ENCODE measurements at places on chromosomes 5 and 9.
A peak's percentile ranks its signal among the peaks of the same experiment; 100 is the strongest.

- no peak for DNase-seq
Observed at GRCh38 chr9:35666045-35666444, 1.1 kb upstream of the ARHGEF39 start.

DNA sequence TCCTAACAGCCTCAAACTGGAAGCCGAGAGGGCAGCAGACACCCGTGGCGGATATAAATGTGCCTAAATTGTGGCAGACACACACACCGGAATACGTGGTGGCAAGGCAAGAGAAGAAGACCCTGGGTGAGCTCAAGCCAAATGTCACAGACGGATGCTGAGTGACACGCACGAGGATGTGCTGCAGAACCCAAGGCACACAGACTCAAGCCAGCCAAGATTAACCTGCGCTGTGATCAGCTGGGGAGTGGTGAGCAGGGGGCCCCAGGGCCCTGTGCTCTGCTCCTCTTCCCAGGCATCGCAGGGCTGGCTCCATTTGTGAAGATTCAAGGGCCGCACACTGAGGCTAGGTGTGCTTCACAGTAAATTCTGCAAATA is 16.4 kb downstream of the SEMA4D start:
- DNase-seq: no peak

GRCh38 chr5:163330723-163331668 is 106.4 kb upstream of the CCNG1 start:
- no peak for DNase-seq

GRCh38 chr5:175235251-175235960 is 208.6 kb downstream of the DRD1 start:
- DNase-seq: no peak

GRCh38 chr5:149817539-149818060 is 87.5 kb downstream of the PPARGC1B start:
- no peak for DNase-seq

GRCh38 chr5:362189-362588 is 40.7 kb downstream of the AHRR start:
- DNase-seq: no peak

DNA sequence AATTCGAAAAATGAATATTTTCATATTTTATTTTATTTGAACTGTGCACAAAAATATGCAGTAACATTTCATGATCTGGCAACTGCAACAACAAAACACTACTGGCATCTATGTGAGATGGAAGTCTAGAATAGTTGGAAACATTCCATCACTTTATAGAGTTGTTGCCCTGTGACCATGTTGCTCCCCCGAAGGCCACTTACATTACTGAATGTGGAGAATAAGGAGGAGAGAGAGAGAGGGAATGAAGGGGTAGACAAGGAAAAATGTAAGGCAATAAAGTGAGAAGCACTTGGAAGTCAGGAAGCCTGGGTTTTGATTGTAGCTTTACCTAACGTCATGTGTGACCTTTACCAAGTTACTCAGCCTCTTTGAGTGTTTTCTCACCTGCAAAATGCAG is 437.2 kb upstream of the EDIL3 start:
- no peak for DNase-seq

DNA sequence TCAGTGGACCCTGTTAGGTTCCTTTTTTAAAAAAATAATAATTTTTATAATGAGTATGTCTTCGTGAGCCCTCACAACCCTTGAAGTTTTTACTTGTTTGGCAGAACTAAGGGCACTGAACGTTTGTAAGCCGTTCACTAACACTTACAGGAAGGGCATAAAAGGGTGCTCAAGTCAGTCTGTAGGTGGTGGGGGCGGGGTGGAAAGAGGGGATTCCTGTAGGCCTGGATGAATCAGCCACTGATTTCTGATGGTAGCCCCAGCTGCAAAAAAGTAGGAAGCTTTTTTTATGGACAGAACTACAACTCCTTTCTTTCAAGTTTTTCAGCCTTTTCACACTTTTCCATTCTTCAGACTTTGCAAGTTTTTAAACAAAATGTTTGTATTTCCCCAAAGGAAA is 35.8 kb downstream of the PIK3R1 start:
- no peak for DNase-seq

GRCh38 chr5:150561571-150562275 is 53.8 kb downstream of the NDST1 start:
- no peak for DNase-seq

GRCh38 chr5:121503111-121503840 is 348.4 kb upstream of the FTMT start:
- peak; percentile 35 for DNase-seq

DNA sequence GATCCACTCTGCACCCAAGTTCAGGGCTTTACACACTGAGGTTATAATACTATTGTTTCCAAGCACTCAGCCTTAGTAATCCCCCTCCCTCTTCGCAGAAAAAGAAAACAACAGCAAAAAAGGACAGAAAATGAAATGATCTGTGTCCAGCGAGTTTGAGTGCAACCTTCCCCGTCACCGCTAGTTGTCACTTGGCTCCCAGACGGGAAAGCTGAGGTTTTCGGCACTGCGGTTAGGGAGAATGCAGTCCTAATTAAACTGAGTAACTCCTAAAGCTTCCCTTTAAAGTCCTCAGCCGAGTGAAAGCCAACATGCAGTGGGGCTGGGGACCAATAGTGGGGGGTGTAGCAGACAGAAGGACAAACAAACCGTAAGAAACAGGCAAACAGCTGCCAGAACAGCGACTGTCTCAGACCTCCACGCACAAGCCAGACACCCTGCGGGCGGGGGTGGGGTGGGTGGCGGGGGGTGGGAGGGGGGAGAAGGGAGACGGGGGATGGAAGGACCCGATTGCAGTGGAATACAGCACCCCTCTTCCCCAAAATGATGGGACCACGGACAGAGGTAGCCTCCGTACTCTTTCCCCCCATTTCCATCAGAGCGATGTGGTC is 680 bp downstream of the GLRA1 start:
- no peak for DNase-seq

GRCh38 chr5:151541571-151541970 is 49.6 kb downstream of the FAT2 start:
- DNase-seq: no peak

DNA sequence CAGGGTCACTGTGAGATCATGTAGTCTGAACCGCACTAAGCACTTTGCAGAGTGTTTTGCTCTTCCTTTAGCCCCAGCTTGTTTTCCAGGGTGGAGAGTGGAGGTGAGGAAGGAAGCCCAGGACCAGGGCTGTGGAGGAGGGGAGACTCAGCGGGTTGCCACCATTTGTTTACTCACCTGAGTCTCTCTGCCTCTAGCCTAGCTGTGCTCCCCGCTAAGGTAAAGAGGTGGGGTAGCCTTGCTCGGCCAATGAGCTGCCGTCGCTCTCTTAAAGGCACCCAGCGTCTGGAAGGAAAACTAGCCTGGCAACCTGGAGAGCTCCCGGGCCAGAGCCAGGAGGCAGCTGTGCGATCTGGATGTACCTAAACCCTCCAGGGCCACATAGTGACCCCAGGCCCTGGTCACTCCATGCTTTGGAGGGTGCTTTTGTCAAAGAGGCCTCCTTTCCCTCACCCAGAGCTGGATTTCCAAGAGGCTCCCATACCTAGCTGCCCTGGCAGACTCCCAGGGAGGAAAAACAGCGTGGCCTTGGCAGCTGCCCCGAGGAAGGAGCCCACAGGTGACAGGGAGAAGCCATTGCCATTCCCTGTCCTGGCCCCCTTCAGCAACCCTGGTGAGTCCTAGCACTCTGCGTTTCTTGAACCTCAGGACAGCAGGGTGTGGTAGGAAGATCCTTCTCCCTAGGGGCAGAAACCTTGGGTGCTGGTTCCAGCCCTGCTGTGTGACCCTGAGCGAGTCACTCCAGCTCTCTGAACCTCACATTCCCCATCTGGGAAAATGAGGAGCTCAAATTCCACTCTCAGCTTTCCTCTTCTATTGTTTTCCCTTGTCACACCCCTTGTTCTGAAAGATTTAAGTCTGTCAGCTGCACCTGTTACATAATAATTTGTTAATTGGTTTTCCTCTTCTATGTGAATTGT is 42.4 kb upstream of the LARP1 start:
- DNase-seq: no peak

- no peak for DNase-seq
Observed at GRCh38 chr5:157860898-157861890, 2.2 kb upstream of the CLINT1 start.

- DNase-seq: no peak
Observed at GRCh38 chr5:68444833-68445232, 229.3 kb downstream of the PIK3R1 start.

DNA sequence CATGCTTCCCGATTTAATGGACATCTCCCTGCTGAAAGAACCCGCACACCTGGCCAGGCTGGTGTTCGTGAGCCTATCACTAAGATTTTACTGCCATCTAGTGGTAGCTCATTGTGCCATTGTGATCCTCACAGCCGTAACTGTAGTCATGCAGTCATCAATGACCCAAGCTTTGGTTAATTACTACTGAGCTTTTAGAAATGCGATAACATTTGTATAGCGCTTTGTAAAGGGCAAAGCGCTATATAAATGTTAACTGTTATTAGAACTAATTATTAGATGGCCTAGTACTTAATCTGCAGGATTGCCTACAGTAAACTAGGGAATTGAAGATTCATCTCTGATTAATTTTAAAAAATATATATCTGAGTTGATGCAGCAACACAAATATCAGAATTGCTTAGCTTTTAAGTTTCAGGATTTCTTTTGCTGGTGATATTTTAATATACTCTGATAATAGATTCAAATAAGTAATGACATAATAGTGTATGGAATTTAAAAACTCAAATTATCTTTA is 90.2 kb downstream of the HACD4 start:
- DNase-seq: peak; percentile 19

DNA sequence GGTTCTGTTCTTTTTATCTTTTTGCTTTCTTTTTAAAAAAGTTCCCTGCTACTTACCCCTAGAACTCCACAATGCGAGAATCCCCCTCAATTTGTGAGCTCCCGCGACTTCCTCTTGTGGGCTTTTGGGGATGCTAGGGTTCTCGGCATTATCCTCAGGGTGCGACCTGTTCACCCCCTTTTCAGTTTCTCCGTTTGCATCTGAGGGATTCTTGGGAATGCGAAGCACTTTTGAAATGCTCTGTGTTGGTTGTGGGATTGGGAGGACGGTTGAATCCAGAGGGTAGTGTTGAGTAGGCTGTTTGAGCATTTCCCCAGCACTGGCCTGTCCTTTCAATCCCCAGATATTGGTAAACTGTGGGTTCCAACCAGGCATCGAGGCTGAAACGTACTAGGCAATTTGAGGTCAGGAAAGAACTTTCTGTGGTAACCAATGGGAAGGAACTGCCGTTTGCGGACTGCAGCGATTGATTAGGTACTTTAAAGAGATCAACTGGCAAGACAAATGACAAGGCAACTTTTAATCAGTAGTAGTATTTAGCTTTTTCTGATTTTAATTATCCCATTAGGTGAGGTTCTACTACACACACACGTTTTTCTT is 415 bp downstream of the XRCC4 start:
- DNase-seq: no peak

DNA sequence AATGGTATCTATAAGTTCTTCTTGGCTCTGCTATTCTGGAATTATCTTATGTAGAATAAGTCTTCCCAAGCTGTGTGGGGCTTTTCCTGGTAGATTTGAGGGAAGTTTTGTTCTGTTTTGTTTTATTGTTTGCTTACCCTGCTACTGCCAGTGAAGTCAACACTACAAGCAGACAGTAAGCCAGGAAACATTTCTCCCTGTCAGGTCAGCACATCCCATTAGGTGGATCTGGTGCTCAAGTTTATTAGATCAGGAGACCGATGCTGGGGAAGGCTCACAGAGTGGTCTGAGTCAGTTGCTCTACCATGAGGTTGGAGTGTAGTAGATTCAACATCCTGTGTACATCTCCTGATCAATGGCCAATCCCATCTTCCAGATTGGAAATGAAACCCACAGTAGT is 79.1 kb downstream of the ADRB2 start:
- DNase-seq: no peak

- DNase-seq: no peak
Observed at GRCh38 chr9:27528886-27529315, 713 bp downstream of the MOB3B start.

DNA sequence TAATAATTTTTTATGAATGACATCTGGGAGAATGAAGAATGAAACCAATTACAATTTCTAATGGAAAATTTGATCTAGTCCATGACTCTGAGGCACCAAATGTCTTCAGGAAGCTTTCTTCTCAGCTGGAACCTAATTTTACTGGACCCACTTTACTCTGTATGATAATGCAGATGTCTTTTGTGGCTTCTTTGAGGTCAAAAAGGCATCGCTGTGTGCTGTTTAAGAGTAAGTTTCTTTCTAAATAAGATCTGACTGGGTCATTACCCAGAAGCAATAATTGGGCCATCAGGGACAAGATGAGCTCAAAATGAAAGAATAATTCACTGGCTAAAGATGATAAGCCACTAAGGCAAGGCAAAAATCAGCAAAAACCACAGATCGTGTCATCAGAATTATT is 633.4 kb downstream of the PSAT1 start:
- DNase-seq: no peak

DNA sequence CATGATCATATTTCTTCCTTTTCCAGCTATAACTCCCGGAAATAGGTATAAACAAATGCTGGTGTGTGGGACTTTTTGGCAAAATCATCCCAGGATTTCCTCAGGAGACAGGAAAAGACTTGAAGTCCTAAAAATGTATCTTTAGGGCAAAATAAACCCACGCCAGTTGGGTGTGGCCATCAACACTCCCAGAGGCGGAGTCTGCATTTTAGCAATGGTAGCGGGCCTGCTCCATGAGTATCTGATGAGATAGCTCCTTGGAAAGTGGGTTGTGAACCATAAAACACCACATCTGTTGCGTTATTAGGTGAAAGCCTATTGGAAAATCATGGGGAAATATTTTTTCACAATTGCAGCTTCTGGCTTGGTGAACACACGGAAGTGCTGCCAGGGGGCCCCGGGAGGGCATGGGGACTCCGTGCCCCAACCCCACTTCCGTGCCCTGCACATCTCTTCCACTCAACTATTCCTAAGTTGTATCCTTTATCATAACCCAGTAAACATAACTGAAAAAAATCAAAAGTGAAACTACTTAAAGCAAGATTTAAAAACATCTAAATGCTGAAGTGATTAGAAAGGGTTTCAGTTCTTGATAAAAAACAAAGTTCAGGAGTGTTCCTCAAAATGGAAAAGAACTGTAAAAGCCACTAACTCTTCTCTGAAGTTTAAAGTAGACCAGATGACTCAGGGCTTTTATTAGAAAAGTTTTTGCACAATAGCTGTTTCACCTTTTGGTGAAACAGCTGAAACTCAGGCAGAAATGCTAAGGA is 111.2 kb downstream of the LRRC70 start:
- DNase-seq: no peak

GRCh38 chr9:129841071-129841470 is 5.8 kb downstream of the USP20 start:
- DNase-seq: no peak

DNA sequence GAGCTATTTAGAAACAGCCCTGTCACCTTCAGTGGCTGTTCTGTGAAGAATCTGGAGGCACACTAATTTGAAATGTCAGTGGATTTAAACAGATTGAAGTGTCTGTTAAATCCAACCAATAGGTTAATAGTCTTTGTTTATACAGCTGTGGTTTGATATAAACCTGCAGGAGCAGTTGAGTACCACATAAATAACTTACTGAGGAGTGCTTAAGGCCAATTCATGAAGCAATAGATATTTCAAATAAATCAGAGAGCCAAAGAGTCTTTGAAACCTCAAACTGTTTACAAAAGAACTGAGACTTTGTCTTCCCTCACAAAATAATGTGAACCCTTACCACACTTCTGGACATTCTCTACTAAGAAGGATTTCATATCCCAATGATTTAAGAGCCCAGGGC is 111.9 kb downstream of the FEM1C start:
- DNase-seq: no peak
